ENCODE measurements at places on chromosomes 5 and 9. TPM values are rescaled to one million over a fixed set of nuclear protein-coding genes. Genes with fewer than 3 reads are reported as not detected.
A peak's percentile ranks its signal among the peaks of the same experiment; 100 is the strongest.

GRCh38 chr9:33820231-33820745 lies 3.3 kb downstream of the UBE2R2 start:
- DNase-seq, result no peak

DNA sequence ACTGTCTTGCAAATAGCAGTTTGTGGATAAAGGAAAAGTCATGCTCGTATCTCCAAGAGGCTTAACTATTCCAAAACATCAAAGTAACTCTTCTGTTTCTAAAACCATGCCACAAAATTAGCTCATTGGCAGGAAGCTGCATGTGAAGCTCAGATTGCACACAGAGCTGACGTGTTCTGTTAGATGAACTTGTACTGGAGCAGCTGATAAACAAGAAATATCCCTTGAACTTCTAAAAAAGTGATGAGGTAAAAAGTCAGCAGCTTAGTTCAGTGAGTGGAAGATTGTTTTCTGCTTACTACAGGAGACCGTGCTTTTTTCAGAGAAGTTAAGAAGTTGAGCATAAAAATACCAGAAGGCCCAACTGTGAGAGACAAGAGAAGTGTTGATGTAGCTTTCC lies 113.2 kb downstream of the SLC12A2 start:
- DNase-seq, result no peak

FLT4 gene
- total RNA-seq, result 0.04 TPM

- no peak for DNase-seq
Observed at GRCh38 chr9:99973455-99973854, 67.0 kb downstream of the STX17 start.

SLC6A7 gene
- total RNA-seq, result not detected

DDX4 gene
- total RNA-seq, result not detected

GRCh38 chr9:91134608-91135007 lies 227.1 kb downstream of the AUH start:
- no peak for DNase-seq

DNA sequence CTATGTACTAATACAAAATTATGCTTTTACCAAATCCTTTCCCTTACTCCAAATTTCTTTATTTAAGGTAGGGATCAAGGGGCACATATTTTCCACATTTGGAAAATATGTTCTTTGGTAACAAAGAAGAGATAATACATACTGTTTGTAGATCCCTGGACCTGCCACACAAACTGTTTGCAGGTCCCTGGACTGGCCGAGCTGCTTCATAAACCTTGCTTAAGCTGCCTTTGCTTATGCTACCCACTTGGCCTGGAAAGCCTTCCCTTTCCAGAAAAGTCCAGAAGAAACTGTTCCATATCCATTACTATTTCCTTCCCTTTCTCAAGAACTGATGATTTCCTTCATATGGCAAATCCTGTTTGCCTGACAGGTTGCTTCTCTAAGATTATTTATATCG lies 22.6 kb upstream of the DMXL1 start:
- DNase-seq, result no peak

DNA sequence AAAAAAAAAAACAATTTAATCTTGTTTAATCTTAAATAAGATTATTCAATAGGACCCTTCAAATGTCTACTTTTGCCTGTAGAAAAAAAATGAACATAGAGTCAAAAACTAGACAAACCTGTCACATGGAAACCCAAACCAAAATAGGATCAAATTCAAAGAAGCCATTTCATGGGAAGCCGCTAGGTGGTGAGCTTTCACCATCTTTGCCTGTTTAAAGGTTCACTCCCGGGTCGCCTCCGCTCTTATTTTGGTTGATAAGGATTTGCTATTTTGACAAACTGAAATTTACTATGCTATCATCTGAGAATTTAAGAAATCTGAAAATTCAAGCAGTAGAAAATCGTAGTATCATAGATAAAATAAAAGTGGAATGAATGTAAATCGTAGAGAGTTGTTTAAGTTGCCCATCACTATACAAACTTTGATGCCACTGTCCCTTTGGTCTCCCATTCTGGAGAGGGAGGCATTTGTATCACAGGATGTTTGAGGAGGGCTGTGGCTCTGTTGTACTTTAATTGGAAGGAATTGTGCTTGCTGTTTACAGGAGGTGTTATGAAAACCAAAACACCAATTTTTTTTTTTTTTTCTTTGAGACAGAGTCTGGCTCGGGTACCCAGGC lies 43.5 kb upstream of the DNAH5 start:
- DNase-seq, result peak; percentile 63

MARCOL gene
- not detected for total RNA-seq

TNFSF8 gene
- not detected for total RNA-seq

PCDH1 gene
- 1.2 TPM for total RNA-seq

- DNase-seq, result no peak
Observed at GRCh38 chr9:93183131-93183662, 742 bp upstream of the WNK2 start.

- no peak for DNase-seq
Observed at GRCh38 chr5:5373351-5373989, 49.0 kb upstream of the ICE1 start.

ANAPC2 gene
- total RNA-seq, result 13.4 TPM

GPR150 gene
- not detected for total RNA-seq

- no peak for DNase-seq
Observed at GRCh38 chr9:133627341-133627740, 8.8 kb upstream of the DBH start.

GRCh38 chr5:151572657-151573368 lies 18.3 kb downstream of the FAT2 start:
- no peak for DNase-seq

PPIC gene
- total RNA-seq, result 84.2 TPM

GABRA6 gene
- 0.14 TPM for total RNA-seq

DNA sequence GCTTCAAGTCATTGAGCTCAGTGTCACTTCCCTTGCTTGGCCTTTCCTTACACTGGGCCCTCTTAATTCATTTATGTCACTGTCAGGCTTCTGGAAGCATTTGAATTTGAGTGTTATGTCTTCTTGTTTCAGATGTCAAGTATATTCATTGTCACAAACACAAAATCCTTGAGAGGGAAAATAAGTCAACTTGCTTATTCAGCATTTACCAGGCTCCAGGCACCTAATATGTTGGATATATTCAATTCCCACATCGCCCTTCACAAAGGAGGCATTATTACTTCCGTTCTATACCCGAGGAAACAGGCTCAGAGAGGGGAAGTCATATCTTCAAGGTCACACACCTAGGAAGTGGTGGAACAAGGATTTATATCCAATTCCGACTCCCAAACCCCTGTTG lies 121.1 kb upstream of the SMIM23 start:
- no peak for DNase-seq

- DNase-seq, result no peak
Observed at GRCh38 chr5:72154076-72154756, 46.9 kb downstream of the MAP1B start.

ACTBL2 gene
- 6.7 TPM for total RNA-seq

DNA sequence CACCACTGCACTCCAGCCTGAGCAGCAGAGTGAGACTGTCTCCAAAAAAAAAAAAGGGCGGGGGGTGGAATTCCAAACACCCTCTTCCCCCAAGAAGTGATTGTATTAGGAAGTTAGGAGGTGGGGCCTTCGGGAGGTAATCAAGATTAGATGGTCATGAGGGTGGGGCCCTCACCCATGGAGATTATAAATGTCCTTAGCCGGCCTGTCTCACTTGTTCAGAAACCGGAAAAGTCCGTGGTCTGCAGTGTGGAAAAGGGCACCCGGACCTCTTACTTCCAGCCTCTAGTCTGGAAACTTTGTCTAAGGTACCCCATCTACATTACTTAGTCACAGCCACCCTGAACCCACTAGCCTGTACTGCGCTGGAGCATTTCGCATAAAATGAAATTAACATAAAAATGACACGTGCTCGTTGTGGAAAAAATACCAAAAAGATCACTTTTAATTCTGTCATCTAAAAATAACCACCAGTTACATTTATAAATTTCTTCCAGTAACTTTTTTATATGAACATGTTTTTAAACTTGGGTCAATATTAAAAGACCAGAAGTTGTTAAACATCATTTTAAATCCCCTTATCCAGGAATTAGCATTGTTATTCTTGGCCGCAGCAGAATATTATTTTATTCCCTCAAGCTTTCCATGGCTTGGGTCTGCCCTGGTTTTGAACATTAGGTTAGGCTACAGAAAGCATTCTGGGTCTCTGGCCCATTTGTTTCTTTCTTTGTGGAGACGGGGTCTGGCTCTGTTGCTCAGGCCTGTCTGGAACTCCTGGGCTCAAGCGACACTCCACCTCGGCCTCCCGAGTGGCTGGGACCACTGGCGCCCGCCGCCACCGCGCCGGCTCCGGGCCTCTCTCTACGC lies 1.2 kb upstream of the CKS2 start:
- DNase-seq, result no peak

ARHGAP26 gene
- 1.7 TPM for total RNA-seq

- no peak for DNase-seq
Observed at GRCh38 chr5:174380311-174380710, 334.8 kb downstream of the NSG2 start.

HTR4 gene
- not detected for total RNA-seq

DNA sequence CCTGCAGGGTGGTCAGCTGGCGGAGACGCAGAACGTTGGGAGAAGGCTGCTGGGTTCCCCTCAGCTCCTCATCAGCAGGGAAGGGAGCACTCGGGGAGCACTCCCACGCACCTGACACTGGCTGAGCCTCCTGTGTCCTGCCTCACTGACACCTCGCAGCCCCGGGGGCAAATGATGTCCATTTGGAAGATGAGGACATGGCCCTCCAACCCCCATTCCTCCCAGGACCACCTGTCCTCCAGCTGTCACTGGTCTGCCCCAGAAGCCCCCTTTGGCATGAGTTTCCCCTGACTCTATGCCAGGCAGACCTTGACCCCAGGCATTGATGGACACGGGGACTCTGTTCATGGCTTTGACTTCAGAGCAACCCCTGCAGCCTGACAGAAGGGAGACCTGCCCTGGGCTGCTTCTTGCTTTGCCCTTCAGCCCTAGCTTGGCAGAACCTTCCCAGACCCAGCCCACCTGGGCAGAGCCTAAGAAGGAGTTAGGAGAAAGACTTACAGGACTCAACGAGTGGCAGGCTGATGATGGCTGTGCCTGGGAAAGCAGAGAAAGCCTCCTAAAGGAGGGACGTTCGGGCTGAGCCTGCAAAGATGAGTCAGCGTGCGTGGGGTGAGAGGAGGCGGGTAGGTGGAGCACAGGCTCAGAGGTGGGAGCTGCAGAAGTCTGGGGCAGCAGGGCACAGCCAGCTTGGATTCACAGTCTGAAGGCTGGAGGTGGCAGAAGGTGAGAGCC lies 90.6 kb downstream of the LMX1B start:
- peak; percentile 71 for DNase-seq

TAF11L10 gene
- total RNA-seq, result not detected

DNA sequence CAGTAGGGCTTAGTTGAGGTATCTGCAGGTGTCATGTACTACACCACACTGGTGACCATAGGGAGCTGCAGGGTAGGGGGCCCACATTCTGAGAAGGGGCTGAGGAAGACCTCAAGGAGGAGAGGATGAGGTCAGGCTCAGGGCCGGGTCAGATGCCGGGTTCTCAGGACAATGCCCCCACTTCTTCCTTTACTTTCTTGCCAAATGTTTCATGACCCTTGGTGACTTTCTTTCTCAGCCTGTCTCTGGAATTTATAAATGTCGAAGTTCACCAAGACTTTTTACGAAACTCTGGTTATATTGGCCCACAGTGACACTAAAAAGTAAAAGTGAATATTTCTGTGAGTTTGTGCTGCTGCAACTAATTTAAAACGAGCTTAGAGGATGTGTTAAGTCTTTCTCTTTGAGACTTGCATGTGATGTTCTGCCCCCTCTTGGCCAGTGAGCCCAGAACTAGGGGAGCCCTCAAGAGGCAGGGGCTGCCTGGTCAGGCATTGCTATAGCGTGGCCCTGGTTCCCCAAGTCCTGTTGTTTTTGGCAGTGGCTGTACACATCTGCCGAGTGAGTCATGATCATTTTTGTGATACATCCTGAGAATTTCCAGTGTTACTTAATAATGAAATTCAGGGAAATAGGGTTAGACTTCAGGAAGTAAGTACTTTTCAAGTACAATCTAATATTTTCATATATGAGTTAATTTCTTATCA lies 11.2 kb downstream of the ACO1 start:
- peak; percentile 16 for DNase-seq

- DNase-seq, result no peak
Observed at GRCh38 chr9:68895741-68896478, 118.0 kb downstream of the PRKACG start.

DNA sequence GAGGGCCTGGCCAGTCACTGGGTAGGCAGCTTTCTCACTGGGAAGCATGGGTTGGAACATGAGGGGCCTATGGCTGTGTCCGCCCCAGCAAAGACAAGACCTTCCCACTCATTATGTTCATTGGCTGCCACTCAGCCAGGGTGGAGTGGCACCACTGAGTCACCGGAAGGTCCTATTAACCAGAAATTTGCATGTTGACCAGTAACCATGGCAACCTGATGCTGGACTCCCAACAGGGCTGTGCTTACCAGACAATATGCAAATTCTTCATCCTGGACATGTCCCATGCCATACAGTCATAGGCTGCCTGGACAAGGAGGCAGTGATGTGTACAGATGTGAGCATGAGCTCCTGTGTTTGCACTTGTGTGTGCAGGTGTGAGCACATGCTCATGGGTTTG lies 66.7 kb downstream of the PSD2 start:
- DNase-seq, result no peak

HINT1 gene
- 547 TPM for total RNA-seq

ZNF622 gene
- total RNA-seq, result 55.0 TPM

- no peak for DNase-seq
Observed at GRCh38 chr5:180683220-180683922, 34.0 kb upstream of the FLT4 start.

CAAP1 gene
- 16.6 TPM for total RNA-seq

PCDH12 gene
- total RNA-seq, result not detected

- DNase-seq, result no peak
Observed at GRCh38 chr5:157839157-157839795, 19.7 kb downstream of the CLINT1 start.

GRCh38 chr5:78221964-78222451 lies 72.5 kb downstream of the AP3B1 start:
- DNase-seq, result no peak

DNA sequence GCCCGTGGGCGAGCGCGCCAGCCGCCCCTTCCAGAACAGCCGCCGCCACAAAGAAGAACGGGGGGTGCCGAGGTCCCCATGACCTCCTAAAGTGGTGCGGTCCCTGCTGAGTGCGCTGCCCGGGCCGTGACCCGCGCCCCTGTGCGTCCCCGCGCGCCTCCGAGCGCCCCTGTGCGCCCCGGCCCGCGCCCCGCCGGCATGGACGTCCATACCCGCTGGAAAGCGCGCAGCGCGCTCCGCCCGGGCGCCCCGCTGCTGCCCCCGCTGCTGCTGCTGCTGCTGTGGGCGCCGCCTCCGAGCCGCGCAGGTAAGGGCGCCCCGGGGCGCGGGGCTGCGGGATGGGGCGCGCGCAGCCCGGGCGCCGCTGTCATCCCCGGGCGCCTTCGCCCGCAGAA lies 384 bp downstream of the COL5A1 start:
- DNase-seq, result no peak

DNA sequence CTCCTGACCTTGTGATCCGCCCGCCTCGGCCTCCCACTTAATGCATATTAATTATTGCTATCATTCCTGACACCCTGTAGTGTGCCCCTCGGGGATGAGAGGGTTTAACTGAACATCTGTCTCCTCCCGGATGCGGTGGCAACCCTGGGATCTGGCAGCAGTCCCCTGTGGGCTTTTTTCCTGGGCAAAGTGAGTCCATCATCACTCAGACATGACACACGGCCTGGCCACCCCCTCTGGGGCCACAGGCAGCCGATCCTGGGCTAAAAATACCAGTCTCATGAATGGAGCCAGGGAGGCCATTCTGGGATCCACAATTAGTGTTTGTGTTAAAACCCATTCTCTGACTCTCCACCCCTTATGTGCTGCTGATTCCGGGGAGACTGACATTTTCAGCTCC lies 161.2 kb downstream of the RGS3 start:
- DNase-seq, result peak; percentile 66

SHROOM1 gene
- total RNA-seq, result 9.0 TPM

- peak; percentile 91 for DNase-seq
Observed at GRCh38 chr5:181181650-181182565, 23.1 kb downstream of the TRIM7 start.
